ENCODE measurements at places on chromosomes 5 and 9.

- no peak for DNase-seq
Measured at GRCh38 chr5:103145196-103145595, 25.1 kb downstream of the PPIP5K2 start.

DNA sequence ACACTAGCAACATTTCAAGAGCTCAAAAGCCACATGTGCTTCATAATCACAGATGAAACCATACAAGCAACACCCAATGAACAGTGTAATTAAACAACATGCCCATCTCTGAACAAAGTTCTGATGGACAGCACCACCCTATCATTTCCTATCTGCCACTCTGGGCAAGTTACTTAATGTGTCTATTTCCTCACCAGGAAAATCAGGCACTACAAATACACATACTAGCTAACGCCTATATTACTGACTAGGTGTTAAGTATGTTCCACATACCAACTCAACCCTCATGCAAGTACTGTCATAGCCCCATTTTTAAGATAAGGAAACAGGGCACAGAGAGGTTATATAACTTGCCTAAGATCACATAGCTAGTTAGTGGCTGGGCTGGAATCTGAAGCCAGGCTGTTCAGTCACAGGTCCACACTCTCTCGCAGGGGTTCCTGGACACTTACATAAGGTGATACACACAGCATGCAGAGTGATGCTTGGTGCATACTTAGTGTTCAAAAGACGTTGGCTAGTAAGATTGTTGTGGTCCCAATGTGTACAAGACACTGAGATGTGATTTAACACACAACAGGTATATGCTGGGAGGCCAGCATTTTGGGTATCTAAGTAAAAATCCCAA lies 24.2 kb downstream of the CORO2A start:
- DNase-seq: no peak

DNA sequence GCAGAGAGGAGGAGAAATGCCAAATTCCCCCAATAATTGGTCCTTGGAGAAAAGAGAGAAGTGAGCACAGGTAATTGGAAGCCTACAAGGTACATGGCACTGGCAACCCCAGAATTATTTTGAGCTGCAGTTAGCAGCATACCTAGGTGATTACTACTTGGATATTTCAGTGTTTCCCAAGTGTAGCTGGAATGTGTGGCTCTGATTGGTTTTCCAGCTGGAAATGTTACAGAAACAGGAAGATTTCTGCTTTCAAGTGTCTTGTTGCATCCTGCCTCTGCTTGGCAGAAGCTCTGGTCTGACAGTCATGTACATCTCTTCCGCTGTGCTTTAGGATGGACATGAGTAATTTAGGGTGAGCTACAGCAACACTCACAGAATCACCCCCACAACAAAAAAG lies 262.1 kb downstream of the ENC1 start:
- DNase-seq: no peak

GRCh38 chr5:121158451-121158850 lies 693.2 kb upstream of the FTMT start:
- DNase-seq: no peak

DNA sequence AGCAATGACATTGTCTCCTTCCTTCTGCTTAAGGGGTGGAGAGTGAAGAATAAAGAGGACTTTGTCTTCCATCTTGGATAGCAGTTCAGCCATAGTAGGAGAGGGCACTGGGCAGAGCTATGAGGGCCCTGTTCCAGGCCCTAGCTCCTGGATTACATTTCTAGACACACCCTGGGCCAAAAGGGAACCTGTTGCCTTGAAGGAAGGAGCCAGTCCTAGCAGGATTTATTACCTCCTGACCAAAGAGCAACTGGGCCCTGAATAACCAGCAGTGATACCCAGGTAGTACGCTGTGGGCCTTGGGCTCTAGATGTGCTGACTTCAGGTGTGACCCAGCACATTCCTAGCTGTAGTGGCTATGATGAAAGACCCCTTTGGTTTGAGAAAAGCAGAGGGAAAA lies 95.8 kb downstream of the RMI1 start:
- no peak for DNase-seq

DNA sequence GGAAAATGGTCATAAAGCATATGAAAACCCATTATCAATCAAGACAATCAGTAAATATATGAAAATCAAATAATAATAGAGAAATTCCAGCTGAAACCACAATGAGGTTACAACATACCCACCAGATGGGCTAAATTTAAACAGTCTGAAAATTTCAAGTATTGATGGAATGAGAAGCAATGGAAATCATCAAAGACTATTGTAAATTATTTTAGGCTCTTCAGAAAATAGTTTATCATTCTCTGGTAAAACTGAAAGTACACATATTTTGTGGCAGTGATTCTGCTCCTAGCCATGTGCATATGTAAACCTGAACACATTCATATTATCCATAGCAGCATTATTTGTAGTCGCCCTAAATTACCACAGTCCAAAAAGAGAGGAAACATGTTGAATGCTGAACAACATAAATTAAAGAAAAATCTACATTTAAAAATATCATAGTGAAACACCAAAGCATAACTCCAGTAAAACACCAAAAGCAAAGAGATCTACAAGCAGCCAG lies 215.3 kb downstream of the PRELID2 start:
- no peak for DNase-seq

- no peak for DNase-seq
Measured at GRCh38 chr5:22644859-22645258, 208.3 kb downstream of the CDH12 start.
